Suprapubic skin (tissue), 4 donors: ENCODE measurements at places on chromosomes 6 and 20. TPM values are rescaled to one million over a fixed set of nuclear protein-coding genes. Genes with fewer than 3 reads are reported as not detected.

- no peak for DNase-seq
Measured at GRCh38 chr6:13511913-13512717, 24.7 kb upstream of the GFOD1 start.

The TSBP1 gene
- total RNA-seq = not detected

The NQO2 gene
- total RNA-seq = 38.0 TPM

- DNase-seq = no peak
Measured at GRCh38 chr20:37484331-37484730, 36.7 kb upstream of the NNAT start.

GRCh38 chr6:28863604-28864325 is 60.0 kb downstream of the TRIM27 start:
- peak; percentile 82 for DNase-seq

DNA sequence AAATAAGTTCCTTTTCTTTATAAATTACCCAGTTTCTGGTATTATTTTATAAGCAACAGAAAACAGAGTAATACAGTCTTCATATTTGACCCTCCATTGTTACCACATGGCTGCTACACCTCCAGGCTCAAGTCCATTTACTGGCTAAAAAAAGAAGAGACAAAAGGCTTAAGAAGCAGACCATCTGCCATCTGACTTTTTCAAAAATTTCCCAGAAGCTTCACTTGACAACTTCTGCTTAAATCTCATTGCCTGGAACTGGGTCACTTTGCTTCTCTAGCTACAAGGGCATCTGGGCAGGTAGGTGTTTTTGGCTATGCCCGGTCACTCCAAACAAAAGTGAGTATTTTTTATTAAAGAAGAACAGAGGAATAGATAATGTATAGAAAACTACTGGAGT is 118.0 kb downstream of the GRM1 start:
- no peak for DNase-seq

- DNase-seq = no peak
Measured at GRCh38 chr6:32114796-32115195, 5.7 kb upstream of the TNXB start.

DNA sequence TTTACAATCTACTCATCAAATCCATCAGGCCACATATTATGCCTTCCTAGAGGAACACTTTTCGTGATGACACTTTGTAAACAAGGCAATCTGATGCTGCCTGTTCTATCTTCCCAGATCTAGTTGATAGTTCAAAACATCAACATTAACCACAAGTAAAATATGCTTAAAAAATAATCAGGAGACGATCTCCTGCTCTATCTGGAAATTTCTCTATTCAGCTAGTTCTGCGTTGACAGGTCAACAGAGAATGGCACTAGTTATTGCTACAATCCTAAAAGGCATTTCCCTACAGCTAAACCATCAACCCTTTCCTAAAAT is 2.1 kb downstream of the B4GALT5 start:
- no peak for DNase-seq

DNA sequence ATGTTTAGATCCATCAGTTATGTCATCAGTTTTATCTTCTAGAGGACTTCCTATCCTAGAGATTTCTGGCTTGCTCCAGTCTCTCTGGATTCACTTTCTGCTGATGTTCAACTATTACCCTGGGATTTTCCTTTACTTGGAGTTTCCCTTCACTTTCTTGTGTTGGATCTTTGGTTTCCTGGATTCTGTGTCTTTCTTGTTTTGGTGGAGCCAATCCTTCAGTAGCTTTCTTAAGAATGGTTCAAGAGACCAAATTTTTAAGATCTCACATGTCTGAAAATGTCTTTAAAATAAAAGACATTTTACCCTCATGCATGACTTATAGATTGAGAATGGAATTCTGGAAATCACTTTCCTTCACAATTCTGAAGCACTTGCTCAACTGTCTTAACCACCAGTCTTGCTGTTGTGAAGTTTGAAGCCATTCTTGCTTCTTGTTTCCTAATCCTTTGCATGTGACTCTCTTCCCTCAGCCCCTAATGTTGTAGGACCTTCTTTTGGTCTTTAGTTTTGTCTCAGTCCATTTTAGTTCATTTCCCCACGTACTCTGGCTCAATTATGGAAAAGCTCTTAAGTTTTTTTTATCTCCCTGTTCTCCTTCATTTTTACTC is 87.9 kb downstream of the ARID1B start:
- no peak for DNase-seq

DNA sequence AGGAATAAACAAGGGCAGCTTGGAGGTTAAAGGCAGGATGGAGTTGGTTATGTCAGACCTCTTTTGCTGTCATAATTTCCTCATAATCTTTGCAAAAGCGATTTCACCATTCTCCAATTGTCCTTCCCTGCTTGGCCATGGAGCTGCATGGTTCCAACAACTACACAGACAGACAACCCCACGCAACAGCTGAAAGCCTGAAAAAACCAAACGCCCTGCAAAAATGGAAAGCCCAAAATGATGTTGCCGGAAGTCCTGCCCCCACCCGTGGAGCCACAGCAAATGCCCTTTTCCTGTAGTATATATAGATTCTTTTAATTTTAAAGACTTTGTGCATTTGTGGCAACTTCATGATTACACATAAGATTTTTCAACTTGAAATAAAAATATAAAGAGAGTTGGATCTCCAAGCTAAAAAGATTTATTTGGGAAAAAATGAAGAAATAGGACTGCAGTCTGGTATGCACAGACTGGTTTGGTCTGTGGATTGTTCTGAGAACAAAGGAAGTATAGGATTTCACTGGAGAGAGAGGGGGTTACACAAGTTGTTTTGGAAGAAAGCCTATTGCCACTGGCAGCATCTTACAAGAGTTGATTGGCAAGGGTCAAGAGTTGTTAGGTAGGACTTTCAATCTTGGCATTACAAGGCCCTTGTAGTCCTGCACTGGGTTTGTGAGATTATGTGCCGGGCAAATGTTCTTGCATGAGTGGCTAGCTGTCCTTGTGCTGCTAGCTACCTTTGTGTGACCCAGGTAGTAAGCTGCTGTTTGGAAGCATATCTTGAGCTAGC is 190.0 kb downstream of the C6orf118 start:
- no peak for DNase-seq

DNA sequence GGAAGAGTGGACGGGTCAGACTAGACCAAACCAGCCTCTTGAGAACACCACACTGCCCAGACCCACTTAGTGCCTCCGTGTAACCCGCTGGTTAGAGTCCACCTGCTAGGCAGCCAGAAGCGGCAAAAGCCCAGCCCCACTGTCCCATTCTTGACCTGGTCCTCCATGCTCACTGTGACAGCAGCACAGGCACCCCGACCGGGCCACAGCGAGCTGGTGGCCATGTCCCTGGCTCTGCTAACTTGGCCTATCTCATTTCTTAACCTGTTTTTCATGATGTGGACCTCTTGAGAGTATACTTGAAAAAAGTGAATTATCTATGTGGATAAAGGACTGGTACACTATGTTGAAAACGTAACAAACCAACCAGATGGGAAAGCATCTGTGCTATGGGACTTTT is 44.9 kb upstream of the TMEM181 start:
- no peak for DNase-seq

GRCh38 chr6:41373919-41374617 is 38.7 kb downstream of the NCR2 start:
- DNase-seq = no peak

GRCh38 chr6:3102875-3103274 is 15.6 kb upstream of the BPHL start:
- DNase-seq = no peak

The CAGE1 gene
- total RNA-seq = not detected

DNA sequence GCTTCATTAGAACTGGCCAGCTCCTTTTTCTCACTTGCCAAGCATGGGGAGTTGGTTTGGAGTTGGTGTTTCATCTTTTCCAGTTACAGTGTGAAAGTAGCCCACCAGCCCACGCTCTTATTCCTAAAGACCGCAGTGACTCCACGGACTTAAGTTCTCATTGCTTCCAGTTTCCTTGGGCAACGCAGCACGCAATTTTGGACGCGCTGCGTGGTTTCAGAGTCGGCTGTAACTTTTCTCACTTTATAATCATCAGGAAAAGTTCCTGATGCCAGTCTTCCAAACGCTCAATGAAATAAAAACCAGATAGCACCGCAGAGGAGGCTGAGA is 381 bp upstream of the PEX7 start:
- DNase-seq = no peak

The ISM1 gene
- total RNA-seq = 12.8 TPM

DNA sequence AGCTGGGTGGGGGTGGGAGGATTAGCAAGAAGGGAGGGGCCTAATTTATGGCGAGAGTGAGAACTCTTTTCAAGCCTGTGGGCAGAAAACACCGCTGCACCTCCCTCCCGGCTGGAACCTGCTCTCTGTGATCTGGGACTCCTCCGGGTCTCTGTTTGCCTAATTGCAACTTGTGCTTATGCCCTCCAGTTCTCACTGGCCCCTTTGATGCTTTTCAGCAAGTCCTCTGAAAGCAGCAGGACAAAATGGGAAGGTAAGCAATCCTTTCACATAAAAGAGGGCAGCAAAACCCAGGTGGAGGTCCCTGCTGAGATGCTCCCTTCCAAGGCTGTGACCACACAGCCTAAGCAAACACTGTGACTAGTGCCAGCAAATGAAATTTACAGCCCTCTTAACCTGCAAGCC is 523.0 kb upstream of the FLRT3 start:
- no peak for DNase-seq

The PAK5 gene
- total RNA-seq = 0.10 TPM

The GSTA2 gene
- not detected for total RNA-seq

The SLC25A27 gene
- 74.2 TPM for total RNA-seq

The SMLR1 gene
- not detected for total RNA-seq

GRCh38 chr6:17938901-17939300 is 48.5 kb downstream of the KIF13A start:
- DNase-seq = no peak

DNA sequence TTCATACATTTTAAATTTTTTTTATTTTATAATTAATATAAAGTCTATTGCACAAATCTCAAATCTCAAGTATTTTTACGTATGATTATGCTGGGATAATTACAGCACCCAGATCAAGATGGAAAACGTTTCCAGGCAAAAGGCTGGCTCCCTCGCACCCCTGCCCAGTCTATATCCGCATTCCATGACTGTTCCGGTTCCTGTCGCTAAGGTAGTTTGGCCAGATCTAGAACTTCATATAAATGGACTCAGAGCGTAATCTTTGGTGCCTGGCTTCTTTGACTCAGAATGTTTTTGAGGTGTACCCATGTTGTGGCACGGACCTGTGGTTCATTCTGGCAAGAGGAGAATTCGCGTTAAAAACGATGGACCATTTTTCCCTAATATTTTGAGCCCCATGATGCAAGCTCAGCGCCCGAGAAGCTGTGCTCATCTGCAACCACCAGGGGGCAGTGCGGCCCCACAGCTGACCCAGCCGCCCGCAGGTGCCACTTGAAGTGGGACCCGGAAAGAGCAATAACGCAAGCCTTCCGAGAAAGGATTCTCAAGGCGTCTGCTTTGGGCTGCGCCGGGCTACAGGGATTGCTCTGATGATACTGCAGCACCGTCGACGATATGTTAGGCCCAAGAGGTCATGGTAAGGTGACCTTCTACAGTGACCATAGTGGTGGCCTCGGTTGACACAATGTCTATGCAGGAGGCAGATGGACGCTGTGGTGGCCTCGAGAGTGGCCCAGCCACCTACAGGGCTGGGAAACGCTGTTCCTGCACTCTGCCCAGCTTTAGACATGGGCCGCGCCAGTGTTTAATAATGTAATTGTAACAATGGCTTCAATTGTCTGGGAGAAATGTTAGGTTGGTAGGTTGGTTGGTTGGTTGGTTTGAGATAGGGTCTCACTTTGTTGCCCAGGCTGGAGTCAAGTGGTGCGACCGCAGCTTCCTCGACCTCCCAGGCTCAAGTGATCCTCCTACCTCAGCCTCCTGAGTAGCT is 160.1 kb downstream of the ZMYND8 start:
- DNase-seq = peak; percentile 77

DNA sequence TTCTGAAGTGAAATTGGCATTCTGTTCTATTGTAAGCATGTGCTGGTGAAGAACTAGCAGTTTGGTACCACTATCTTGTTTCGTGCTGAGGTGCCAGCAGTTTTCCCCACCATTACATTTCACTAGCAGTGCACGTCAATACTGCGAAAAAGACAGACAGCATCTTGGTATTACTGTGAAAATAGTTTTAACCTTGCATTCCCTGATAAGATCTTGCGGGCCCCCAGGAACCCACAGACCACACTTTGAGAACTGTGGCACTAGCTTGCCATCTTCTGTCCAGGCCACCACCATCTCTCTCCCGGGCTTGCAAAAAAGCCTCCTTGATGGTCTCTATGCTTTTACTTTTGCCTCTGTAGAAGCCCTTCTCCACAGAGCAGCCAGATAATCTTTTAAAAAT is 185.7 kb downstream of the BACH2 start:
- no peak for DNase-seq

DNA sequence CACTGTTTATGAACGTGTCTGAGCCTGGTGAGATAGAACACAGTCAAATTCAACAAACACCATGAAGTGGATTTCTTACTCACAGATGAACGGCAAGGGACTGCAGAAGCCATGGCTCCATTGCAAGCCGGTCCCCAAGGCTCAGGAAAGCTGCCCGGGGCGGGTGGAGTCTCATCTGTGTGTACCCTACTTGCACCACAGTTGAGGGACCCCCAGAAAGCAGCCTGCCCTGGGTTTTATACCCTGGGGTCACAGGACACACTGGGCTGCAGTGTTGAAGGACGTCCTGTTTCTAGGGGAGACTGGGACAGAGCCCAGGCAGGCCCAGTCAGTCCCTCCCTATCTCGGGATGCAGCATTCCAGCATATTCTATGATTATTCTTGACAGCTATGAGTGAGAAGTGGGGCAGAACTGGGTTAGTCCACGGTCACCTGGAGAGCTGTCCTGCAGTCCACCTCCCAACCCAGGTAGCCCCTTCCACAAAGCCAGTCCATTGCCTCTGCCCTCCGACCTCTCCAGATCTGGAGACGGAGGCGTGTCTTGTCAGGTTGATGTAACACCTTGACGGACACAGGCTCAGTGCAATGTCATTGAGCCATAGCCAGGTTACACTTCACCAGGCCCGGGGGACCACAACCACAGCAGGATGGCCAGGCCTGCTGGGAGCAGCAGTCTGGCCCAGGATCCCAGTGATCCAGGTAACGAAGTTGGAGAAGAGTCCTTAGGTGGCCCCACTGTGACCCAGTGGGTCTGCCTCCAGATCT is 35.5 kb downstream of the WRNIP1 start:
- DNase-seq = no peak

DNA sequence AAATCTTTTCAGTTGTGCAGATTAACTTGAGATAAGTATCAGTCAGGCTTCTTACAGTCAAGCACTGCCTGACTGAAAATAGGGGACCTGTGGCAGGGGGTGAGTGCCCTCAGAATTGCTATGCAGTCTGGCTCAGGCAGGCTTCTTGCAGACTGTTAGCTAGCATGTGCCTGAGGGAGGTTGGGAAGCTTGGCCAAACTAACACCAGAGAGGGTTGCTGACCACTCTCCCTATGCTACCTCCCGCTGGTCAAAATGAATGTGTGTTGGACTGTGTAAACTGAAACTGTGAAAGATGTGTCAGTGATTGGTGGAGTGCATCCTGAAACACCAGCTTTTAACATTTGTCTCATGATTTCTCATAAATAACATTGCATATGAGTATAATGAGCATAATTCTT is 622.3 kb upstream of the IMPG1 start:
- DNase-seq = no peak

The MRPS26 gene
- 38.5 TPM for total RNA-seq

GRCh38 chr20:62219992-62220665 is at the start of gene HRH3:
Gene HRH3 (minus strand): TSS chr20:62220278. CDS start chr20:62219970, 308 bp downstream.
- no peak for DNase-seq
